ENCODE measurements at places on chromosomes 2 and 18.

- DNase-seq: no peak
Measured at GRCh38 chr2:42224422-42225067, 55.4 kb downstream of the EML4 start.

- no peak for DNase-seq
Measured at GRCh38 chr2:175523001-175523400, 341.5 kb upstream of the ATP5MC3 start.

GRCh38 chr2:42446503-42447271, 47.1 kb downstream of the KCNG3 start:
- no peak for DNase-seq

DNA sequence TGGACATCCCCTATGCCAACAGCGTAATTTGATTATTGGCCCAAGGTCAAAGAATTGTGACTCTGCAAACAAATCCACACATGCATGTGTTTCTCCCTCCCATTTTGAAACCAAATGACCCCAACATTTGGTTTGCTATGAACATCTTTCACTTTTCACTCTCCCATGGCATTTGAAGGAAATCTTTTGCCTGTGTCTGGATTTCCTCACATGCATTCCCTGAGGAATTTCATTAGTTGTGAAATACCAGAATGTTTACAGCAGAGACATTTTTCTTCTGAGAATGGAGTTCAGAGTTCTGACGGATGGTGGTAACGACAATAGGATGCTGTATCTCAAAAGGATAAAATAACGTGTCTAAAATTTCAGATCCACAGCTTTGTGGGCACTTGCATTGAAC, 60.3 kb upstream of the LMAN1 start:
- no peak for DNase-seq

Data from Panc1 (cell line).